ENCODE measurements at places on chromosomes 16 and 17.

GRCh38 chr16:56203052-56203451 lies 11.8 kb downstream of the GNAO1 start:
- no peak for DNase-seq

DNA sequence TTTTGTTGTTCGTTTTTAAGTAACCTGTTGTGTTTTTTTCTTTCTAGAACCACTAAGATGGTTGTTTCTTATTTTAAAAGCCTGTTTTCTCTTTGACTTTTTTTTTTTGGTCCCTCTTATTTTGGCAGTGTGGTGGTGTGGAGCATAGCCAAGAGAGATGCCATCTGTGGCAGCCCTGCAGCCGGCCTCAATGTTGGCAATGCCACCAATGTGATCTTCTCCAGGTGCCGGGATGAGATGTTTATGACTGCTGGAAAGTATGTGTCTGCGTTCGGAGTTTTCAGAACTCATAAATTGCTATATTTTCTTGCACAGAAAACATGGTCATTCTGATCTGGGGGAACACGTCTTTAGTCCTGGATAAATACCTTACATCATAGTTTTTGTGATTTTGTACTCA lies 17.6 kb downstream of the CFAP52 start:
- no peak for DNase-seq

- no peak for DNase-seq
Measured at GRCh38 chr16:23227529-23227928, 45.0 kb downstream of the SCNN1G start.

DNA sequence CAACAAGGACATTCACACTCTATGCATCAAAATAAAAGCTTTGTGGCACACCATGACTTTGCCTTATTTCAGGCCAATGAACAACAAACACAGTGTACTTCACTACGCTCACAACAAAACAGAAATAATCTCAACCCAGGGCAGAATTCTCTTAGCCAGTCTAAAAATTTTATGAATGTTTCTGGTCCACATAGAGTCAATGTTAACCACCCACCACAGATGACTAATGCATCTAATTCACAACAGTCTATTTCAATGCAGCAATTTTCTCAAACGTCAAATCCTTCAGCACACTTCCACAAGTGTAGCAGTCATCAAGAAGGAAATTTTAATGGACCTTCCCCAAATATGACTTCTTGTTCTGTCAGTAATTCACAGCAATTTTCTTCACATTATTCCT lies 101.7 kb downstream of the CHD9 start:
- DNase-seq, result no peak

DNA sequence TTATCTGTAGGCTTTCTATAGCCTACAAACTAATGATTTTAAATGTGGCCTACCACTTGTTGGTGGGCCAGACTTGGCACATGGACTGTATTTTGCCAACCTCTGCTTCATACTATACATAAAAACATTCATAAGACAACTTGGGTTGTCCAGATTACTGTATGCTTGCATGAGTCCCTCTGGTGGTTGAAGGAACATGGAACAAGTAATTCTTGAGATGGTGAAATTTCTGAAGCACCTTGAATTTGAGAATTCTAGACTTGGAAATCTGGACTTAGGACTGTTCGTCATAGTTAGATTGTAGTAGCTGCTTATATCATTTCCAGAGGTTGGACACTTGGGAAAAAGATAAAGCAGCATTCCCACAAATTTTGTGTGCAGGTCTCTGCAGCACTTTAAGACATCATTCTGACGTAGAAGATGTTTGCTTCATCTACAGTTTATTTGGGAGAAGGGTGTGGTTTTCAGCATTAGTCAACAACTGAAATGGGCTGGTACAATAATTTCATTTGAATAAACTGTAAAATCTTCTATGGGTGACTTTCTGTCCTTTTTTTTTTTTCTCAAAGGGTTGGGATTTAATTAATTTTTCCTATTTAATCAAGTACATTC lies 31.2 kb downstream of the NFATC3 start:
- DNase-seq, result no peak

DNA sequence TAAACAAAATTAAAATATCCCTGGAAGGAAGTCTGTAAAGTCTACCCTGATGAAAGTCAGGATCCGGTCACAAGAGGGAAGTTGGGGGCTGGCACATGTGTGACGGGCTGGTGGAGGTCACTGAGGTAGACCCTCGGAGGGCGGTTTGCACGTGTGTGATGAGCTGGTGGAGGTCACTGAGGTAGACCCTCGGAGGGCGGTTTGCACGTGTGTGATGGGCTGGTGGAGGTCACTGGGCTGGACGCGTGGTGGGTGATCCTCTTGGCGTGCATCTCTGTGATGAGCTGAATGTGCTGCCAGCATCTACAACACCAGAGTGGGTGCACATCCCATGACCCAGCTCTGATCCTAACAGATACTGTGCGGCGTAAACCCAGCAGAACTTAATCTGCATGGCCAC lies 43.7 kb upstream of the METRNL start:
- DNase-seq, result no peak

GRCh38 chr16:12602811-12603698 lies 200.6 kb downstream of the CPPED1 start:
- no peak for DNase-seq

GRCh38 chr17:75501378-75502071 lies 13.8 kb downstream of the CASKIN2 start:
- no peak for DNase-seq

DNA sequence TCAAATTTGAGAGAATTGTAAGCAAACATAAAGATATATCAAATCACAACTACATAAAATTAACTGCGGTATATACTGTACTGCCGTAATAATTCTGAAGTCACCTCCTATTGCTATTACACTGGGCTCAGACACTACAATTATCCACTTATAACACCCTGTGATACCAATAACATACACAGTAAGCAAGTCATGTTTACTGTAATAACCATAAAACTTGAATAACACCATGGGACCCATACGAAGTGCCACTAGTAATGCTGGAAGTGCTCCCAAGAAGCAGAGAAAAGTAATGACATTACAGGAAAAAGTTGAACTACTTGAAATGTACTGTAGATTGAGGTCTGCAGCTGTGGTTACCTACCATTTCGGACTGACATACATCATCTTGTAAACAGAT lies 24.0 kb downstream of the CMC2 start:
- no peak for DNase-seq

DNA sequence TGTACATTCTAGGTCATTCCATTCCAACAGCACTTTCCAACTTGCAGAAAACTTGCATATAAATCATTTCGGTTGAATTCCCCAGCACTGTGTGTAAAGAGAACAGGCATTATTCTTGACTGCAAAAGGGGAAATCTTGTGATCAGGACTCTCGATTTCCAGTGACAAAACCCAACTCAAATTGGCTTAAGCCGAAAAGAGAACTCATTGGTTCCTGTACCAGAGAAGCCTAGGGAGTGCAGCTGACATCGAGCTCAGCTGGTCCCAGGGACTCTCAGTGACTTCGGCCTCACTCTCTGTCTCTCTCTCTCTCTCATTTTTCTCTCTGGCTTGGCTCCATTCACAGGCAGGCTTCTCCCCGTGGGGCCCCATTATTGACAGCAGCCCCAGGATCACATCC lies 30.7 kb downstream of the CD300LF start:
- DNase-seq, result no peak

GRCh38 chr16:25198021-25198420 lies 18.7 kb upstream of the AQP8 start:
- no peak for DNase-seq

DNA sequence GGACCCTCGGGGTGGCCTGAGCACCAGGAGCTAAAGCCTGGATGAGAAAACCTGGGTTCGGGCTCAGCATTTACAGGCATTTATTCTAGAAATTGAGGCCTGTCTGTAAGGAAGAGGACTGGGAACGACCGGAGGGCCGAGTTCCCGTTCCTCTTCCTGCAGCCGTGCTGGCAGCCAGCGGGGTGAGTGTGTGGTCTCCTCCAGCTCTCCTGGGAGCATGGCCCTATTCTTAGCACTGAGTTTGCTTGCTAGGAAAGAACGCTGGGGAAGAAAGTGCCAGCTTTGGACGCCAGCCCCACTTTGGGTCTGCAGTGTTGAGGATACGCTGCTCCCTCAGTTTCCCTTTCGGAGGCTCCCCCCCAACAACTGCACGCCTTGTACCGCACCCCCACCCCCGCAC lies 49.6 kb downstream of the MGAT5B start:
- DNase-seq, result peak; percentile 7

DNA sequence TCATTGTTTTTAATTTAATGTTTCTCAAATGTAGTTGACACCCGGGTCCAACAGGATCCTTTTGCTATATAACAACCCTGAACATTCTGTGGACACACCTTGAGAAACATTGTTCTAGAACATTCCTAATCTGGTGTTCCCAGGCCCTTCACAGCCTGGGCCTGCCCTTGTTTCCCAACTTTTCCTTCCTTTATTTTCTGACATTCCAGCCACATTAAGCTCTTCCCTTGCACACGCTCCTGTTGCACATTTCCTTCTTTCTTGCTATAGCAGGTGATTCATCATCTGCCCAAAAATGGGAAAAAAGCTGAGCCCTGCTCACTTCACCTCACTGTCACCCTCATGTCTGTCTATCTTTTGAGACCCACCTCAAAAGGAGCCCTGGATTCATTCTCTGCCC lies 67.9 kb upstream of the MARCHF10 start:
- no peak for DNase-seq

DNA sequence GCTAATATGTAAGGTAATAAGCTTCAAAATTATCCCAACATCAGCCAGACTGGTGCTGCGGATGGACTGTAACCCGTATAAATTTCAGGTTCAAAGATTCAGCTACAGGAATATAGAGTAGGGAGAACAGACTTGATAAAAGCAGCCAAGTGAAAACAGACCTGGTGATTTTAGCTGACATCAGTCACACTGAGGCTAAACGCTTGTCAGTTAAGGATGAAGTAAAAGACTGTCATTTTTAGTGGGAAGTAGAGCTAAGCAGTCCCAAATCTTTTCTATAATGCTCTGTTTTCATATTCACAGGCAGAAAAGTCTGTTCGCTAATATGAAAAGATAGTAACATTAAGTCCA lies 35.4 kb downstream of the CMTM4 start:
- DNase-seq, result no peak

- DNase-seq, result no peak
Measured at GRCh38 chr17:37365589-37365988, 10.2 kb upstream of the C17orf78 start.

GRCh38 chr17:4241535-4241934 lies 22.2 kb downstream of the ANKFY1 start:
- no peak for DNase-seq

- no peak for DNase-seq
Measured at GRCh38 chr17:6439951-6440350, 4.3 kb upstream of the PIMREG start.

GRCh38 chr17:63171428-63172393 lies 205.7 kb downstream of the TANC2 start:
- DNase-seq, result no peak

DNA sequence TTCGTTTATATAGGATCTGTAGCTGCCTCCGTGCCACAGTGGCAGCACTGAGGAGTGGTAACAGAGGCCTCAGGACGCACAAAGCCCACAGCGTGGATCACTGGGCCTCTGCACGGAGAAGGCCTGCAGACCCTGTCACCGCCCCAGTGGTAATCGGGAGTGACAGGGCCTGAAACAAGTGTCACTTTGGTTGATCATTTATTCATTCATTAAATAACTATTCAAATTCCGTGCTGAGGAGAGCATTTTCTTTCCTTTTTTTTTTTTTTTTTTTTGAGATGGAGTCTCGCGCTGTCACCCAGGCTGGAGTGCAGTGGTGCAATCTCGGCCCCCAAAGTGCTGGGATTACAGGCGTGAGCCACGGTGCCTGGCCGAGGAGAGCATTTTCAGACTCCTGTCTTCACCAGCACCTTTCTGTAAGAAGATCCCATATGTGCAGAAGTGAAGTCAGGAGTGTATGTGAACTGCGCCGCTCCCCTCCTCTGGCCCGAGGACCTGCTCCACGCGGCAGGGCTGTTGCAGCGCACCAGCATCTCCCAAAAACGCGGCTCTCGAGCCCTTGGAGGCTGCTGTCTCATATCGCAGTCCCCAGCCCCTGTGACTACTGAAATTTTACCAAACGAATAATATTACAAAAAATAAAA lies 44.9 kb upstream of the TRAP1 start:
- no peak for DNase-seq

GRCh38 chr16:80684136-80684765 lies 120.1 kb downstream of the CDYL2 start:
- DNase-seq, result no peak

- DNase-seq, result peak; percentile 89
Measured at GRCh38 chr16:70685938-70686375, at the start of gene MTSS2. Gene MTSS2 (minus strand): TSS chr16:70686053. CDS start chr16:70685791, 262 bp downstream.

DNA sequence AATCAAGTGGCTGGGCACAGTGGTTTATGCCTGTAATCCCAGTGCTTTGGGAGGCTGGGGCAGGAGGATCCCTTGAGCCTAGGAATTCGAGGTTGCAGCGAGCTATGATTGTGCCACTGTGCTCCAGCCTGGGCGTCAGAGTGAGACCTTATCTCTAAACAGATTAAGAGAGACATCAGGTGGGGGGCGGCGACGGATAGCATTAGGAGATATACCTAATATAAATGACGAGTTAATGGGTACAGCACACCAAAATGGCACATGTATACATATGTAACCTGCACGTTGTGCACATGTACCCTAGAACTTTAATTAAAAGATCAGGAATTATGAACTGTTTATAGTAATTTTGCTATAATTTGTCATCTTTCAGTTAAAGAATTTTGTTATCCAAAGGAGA lies 10.3 kb downstream of the RAD51C start:
- DNase-seq, result no peak

- DNase-seq, result no peak
Measured at GRCh38 chr16:8182761-8183160, 407.6 kb downstream of the TMEM114 start.

- no peak for DNase-seq
Measured at GRCh38 chr16:85458968-85459367, 154.2 kb upstream of the GSE1 start.

DNA sequence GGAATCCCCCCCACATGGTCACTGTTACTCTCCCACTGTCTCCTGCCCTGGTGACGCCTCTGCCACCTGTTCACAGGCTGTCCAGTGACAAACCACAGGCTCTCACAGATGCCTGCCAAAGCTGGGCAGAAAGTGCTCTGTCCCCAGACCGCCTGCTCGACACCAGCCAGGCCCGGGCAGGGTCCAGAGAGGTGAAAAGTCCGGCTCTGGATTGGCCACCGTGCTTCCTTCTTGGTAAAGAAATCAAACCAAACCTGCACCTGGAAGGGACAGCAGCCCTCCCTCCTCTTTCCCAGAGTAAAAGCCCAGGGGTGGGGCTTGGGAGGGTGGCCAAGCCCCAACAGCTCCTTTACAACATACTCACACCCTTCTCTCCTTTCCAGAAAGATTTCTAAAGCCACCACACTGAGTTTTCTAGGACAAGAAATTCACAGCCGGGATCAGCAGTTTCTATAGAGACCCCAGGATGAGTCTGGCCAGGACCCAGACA lies 6.2 kb downstream of the PCGF2 start:
- DNase-seq, result peak; percentile 87

GRCh38 chr17:51840688-51841087 lies 317.8 kb downstream of the CA10 start:
- no peak for DNase-seq

All from muscle of arm (tissue), 14 donors.